ENCODE measurements at places on chromosomes 11 and 22.

DNA sequence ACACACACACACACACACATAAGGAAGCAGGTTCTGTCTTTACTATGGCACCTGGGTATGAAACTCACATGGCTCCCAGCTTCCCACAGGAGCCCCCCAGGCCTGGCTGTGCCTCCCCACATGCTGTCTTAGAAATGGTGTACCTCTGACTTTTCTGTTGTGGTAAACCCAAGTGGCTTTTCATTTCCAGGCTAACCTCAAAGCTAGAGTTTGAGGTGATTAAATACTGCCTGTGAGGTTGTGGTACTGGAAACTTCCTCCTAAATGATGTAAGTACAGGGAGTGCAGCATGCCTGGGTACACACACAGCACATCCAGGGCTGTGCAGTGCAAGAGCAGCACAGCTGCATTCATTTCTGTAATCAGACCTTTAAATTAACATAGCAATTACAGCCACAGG is 34.4 kb downstream of the ME3 start:
- DNase-seq = no peak

DNA sequence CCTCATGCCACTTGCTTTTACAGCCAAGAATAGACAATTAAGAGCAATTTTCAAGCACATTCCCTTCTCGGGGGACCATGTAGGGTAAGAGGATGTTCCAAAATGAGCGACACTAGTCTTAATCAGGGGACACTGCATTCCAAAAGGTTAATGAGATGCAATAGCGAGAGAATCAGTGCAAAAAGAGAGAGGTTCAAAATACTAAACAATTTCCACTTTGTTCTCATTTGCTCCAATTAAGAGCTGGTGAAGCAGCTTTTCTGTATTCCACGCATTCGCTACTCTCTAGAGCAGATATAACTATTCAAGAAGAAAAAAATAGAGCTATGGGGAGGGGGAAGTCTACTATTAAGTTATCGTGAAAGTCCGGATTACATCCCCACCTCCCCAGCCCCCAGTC is 811 bp downstream of the LRRC4C start:
- DNase-seq = no peak

- DNase-seq = no peak
Observed at GRCh38 chr22:38187413-38188212, 6.0 kb upstream of the PLA2G6 start.

DNA sequence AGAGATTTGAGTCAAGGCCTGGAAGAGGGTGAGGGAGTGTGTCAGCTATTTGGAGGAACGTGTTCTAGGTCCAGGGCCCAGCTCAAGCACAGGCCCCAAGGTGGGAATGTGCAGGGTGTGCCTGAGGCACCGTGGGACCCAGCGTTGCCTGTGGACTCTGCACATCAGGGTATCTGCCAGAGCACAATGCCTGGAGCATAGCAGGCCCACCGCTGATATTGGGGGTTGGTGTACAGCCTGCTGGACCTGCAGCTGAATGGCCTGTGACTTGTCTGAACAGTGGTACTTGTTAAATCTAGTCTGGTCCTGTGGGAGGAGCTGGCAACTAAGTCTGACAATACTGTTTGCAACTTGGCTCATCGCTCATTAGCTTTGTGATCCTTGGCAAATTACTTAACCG is 131.7 kb downstream of the GRIK4 start:
- DNase-seq = no peak

- no peak for DNase-seq
Observed at GRCh38 chr22:40631925-40632324, 4.6 kb downstream of the MRTFA start.

- DNase-seq = peak; percentile 55
Observed at GRCh38 chr22:28139961-28140360, 220.9 kb upstream of the PITPNB start.

GRCh38 chr11:102287964-102288724 is 29.1 kb upstream of the BIRC3 start:
- no peak for DNase-seq

DNA sequence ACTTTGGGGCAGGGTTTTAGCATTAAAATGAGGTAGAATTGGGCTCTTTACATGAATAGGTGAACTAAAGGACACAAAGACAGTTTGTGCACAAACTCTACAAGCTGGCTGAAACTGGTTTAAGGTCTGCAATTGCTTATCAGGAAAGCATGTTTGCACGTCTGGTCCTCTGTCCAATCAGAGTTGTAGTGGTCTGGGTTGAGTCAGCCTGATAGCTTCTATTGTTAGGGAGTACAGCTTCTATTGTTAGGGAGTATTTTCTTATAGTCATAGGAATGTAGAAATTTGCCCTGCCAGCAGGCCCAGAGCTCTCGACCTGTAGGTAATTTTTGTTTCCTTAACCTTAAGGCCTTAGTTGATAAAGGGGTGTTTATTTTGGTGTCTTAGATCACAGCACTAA is 1422.4 kb downstream of the LRRC4C start:
- no peak for DNase-seq

DNA sequence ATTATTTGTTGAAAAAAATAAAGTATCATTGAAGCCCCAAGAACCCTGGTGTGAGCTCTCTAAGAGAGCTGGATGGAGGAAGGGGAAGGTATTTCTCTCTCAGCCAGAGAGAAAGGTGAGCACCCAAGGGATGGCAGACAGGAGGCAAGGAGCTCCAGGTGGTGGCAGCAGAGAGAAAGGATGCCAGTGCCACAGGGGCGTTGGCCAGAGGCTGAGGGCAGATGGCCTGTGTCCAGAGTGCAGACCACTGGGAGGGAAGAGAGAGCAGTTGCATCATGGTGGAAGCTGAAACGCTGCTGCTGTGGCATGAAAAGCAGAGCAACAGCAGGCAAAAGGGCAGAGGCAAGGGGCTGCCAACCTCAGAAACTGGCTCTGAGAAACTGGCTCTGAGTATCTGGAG is 8.5 kb downstream of the SPON1 start:
- DNase-seq = no peak

GRCh38 chr11:27445625-27446024 is 27.0 kb downstream of the LGR4 start:
- DNase-seq = no peak

DNA sequence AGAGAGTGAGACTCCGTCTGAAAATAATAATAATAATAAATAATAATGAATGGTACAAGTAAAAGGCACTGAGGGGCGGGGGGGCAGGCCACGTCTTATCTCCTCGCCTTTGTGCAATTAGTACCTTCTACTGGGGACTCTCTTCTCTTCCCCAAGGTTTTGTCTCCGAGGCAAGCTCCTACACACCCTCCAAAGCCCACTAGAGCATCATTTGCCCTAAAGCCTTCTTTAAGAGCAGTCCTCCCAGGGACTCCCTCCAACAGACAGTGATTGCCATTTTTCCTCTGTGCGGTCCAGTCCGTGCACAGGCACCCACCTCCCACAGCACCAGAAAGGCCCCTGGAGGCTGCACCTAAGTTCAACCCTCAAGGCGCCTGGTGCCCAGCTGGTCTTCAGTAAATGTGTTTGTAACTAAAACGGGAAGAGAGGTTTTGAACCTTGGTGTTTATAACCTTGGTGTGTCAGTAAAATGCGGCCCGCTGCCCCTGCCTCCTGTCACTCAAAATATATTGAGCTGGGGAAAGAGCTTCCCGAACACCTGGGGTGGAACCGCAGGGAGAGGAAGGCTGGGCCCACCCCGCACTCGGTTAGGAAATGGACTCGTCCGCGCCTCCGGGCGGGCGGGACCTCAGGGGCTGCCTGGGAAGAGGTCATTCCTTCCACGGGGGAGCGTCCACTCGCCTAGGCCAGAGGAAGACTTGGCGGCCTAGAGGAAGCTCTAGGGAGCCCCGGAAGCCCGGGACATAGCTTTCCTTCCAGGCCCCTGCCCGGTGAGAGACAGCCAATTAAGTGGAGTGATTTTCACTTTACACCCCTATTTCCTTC is 4.7 kb upstream of the KDELR3 start:
- no peak for DNase-seq

GRCh38 chr11:126115816-126116331 is 53.2 kb upstream of the CDON start:
- peak; percentile 71 for DNase-seq

DNA sequence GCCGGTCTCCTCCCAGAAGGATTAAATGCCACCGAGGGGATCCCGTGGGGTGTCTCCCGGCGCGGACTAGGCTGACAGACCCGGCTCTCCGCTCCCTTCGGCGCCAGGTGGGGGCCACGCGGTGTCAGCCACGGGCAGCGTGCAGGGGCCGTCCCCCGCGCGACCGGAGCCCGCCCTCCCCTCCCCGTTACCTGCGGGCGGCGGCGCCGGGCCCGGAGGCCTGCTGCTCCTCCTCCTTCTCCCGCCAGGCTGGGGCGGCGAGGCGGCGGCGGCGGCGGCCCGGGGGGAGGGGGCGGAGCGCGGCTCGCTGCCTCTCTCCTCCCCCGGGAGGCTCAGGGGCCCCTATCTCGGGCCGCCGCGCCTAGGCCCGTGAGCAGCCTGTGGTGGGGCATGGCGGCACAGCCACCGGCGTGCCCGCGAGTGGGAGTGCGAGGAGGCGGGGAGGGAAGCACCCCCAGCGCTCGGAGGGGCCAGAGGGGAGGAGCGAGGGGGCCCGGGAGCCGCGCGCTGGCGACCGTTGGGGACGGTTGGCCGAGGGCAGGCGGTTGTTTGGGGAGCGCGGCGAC is 450 bp downstream of the ZBTB44 start:
- no peak for DNase-seq

- DNase-seq = no peak
Observed at GRCh38 chr11:76094740-76095139, 111.6 kb downstream of the WNT11 start.

DNA sequence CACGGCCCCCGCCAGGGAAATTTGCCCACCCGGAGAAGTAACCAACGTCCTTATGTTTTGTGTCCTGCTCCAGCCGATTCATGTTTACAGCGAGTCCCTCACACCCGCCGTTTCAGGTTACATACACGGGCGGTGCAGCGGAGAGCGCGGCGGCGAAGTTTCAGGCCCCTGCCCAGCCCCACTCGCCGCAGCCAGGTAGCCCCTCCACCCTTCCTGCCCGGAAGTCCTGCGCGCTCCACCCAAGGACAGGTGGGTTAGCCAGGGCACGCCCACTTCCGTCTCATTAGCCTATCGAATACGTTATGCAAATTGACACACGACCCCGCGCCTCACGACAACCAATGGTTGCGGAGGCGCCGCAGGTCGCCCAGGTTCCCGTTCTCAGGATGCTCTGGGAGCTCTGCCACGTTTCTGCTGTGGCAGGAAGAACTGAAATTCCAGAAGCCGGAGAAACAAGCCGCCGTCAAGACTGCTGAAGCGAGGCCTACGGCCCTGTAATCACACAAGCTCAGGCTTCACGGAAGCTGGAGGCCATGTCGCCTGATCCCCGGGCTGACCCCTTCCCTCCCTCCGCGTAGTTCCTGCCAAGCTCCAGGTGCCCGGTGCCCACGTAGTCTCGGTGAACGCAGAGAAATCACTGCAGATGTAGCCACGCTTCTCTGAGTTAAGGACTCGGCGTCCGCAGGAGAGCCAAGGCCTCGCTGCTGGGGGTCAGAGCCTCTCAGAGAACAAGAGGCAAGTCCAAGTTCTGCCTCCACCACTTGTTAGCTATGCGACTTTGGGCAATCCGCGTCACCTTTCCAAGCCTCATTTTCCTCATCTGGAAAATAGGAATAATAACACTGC is 22.4 kb upstream of the MYH9 start:
- no peak for DNase-seq
